ENCODE measurements at places on chromosomes 2 and 18.

DNA sequence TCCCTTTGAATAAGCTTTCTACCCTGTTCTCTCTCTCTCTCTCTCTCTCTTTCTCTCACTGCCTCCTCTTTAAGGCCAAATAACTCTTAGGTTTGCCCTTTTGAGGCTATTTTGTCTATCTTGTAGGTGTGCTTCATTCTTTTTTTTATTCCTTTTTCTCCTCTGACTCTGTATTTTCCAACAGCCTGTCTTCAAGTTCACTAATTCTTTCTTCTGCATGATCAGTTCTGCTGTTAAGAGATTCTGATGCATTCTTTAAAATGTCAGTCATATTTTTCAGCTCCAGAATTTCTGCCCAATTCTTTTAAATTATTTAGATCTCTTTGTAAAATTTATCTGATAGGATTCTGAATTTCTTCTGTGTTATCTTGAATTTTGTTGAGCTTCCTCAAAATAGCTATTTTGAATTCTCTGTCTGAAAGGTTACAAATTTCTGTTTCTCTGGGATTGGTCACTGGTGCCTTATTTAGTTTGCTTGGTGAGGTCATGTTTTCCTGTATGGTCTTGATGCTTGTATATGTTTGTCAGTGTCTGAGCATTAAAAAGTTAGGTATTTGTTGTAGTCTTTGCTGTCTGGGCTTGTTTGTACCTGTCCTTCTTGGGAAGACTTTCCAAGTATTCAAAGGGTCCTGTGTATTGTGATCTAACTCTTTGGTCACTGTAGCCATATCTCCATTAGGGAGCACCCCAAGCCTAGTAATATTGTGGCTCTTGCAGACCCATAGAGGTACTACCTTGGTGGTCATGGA, 35.4 kb upstream of the DYNC1I2 start:
- DNase-seq, result no peak

DNA sequence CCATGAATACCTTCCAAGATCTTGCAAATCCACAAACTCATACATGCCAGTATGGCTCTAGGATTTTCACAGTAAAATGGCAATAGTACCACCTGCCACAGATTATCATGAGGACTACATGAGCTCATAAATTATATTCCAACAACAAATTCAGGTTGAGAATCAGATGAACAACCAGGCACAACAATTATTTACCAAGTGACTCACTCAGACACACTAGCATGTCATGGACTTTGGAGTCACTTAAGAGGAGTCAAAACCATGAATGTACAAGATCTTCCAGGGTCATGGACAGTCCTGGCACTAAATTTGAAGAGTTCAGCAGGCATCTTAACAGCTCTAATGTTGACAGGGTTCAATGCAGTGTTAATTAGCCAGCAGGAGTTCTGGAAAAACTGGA, 34.4 kb upstream of the BZW1 start:
- no peak for DNase-seq

DNA sequence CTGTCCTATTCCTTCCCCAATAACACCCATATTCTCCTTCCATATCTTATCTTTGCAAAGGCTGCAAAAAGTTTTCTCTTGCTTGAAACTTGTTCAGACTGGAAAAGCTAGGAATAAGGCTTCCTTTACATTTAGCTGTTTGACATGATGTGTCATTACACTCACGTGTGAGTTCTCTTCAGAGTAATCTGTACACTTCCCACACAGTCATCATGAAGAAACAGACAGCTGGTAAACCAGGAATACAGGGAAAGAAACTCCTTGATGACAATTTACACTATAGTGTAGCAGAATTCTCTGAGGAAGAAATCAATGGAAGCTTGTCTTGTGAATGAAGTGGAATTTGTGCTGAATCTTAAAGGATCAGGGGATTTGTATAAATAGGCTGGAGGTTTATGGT, 628.6 kb upstream of the CDH2 start:
- DNase-seq, result no peak

DNA sequence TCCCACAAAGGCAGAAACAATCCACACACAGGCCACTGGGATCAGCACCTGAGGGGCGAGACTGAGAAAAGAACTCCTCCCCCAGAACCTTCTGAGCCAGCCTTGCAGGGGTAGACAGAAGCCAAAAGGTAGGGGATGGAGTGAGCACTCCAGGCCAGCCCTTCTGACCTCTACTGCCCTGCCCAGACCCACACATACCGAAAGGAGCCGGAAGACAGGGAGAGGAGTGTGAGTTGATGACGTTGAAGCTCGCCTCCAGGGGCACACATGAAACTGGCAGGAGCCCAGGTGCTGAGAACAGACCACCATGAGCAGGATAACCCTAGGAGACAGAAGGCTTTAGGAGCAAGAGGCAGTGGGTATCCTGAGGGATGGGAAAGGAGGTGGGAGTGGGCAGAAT, 1.8 kb downstream of the SLC23A3 start:
- no peak for DNase-seq

- no peak for DNase-seq
Observed at GRCh38 chr18:35393716-35394115, 16.6 kb upstream of the ZNF396 start.

DNA sequence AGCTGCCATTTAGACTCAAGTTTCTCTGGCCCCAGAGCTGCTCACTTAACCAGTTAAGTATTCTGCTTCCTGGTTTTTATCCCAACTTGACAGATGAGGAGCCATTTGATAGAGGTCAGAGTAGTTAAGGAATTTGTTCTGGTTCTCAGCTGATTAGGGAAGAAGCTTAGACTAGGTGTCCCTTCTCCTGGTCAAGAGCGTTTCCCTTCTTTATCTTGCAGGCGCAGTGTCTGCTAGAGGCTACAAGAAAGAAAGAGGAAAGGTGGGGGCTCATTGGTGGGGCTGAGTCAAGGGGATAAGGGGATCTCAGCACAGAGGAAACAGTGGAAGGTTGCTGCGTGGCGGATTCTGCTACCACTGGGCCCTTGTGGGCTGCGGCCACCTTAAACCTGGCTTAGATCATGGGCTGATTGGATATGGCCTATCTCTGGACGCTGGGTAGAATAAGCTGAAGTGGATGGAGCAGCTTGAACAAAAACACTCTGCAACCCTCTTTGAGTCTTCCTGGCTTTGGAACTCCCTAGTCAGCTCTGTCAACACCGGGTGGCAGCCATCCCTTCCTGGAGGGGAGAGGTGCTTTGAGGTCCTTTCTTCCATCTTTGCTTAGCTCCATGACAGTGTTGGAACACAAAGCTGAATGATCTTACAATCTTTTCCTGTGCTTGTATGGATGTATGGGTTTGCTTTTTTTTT, 70.8 kb downstream of the QPCT start:
- DNase-seq, result peak; percentile 53

GRCh38 chr18:49303379-49303778, 157.1 kb downstream of the DYM start:
- no peak for DNase-seq

GRCh38 chr2:109120166-109120565, 8.8 kb upstream of the SH3RF3 start:
- no peak for DNase-seq

GRCh38 chr2:63571291-63571690, 17.0 kb downstream of the WDPCP start:
- DNase-seq, result no peak

GRCh38 chr18:56563568-56563967, 74.8 kb downstream of the TXNL1 start:
- DNase-seq, result no peak

DNA sequence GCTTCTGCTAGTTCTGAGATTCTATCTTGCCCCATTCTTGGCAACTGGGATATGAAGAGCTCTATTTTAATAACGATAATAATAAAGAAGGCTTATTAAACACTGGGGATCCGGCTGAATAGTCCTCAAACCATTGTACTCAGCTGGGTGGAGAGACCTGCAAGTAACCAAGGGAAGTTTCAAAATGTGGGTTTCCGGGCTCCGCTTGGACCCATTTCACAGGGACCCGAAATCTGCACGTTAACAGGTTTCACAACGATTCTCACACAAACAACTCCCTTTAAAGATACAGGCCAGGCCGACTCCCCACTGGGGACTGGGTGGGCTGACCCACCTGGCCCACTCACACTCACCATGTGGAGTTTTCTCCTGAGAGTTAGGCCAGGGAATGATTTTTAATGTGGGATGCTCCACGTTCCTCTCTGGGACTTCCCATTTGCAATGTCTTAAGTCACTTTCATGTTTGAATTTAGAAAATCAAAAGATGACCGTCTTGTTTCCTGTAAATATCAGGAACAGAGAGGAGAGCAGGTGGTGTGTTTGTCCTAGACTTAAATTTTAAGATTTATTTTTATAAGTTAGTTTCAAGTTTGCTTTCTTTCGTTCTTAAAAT, 96.3 kb downstream of the SH3RF3 start:
- DNase-seq, result no peak

GRCh38 chr18:6885992-6886796, 156.7 kb downstream of the ARHGAP28 start:
- DNase-seq, result peak; percentile 56

DNA sequence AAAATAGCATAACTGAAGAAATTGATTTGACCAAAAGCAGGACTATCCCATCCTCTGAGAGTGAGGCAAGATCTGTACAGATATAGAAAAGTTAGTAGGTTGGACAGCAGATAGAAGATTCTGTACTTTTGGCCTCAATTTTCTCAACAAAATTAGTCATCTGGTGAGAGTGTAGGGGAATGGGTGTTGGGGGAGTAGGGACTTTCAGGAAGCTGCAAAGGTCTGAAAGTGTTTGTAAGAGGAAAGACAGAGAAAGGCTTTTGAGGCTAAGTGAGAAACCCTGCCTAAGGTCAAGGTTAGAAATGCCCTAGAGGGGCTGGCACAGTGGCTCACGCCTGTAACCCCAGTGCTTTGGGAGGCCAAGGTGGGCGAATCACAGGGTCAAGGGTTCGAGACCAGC, 40.3 kb downstream of the DAPL1 start:
- DNase-seq, result no peak

GRCh38 chr2:45728458-45728942, 77.0 kb downstream of the PRKCE start:
- no peak for DNase-seq

DNA sequence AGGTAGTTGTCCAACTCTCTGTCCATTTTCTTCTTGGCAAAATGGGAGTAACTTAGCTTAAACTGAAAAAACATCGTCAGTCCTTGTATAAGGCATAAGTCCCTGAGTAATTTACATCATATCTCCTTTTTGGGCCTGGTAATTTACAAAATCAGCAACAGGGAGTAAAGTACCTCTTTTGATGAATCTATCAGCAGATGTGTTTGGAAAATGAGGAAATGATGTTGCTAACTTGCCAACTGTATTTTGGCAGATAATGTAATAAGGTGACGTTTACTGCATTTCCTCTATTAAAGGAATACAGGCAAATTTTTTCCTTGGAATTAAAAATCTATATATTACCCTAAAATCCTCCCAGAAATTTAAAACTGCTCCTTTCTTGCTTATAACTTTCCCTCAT, 29.2 kb downstream of the ANKRD44 start:
- DNase-seq, result no peak

- DNase-seq, result no peak
Observed at GRCh38 chr2:148517822-148518221, 126.7 kb upstream of the EPC2 start.

- DNase-seq, result no peak
Observed at GRCh38 chr2:234074751-234075517, 24.4 kb downstream of the SPP2 start.

GRCh38 chr2:231260442-231261208, 62.2 kb downstream of the ARMC9 start:
- DNase-seq, result peak; percentile 32

All from EL (cell line).